ENCODE measurements at places on chromosomes 5 and 9.

DNA sequence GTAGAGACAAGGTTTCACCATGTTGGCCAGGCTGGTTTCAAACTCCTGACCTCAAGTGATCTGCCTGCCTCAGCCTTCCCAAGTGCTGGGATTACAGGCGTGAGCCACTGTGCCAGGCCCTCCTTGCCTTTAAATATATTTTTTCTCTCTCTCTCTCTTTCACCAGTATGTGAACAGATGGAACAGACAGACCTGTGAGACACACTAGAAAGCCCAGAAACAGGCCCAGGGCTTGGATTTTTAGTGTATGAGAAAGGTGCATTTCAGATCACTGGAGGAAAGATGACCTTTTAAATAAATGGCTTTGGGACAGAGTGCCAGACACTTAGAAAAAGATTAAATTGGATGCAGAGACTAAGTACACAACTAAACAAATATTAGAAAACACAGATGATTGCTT is 3.1 kb downstream of the RASGEF1C start:
- DNase-seq = no peak

DNA sequence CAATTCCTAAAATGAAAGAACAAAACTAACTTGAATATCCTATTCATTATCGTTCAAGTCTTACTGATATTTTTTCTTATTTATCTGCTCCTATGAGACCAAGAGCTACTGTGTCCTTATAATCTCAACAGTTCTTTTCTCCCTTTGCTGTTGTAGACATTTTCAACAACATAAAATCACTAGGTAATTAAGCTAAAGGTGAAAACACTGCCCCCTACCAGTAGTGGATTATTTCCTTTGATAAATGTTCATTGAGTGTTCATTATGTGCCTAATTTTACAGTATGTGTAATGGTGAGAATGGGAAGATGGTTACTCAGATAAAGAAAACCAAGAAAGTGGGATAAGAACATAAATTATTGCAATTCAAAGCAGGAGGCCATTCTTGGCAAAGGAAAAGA is 41.4 kb upstream of the PAPPA start:
- DNase-seq = no peak

GRCh38 chr9:98875536-98875935 is 68.1 kb downstream of the GALNT12 start:
- DNase-seq = no peak

GRCh38 chr5:180792965-180793287 is 9.7 kb downstream of the MGAT1 start:
- no peak for DNase-seq

- DNase-seq = no peak
Observed at GRCh38 chr5:137989419-137989818, 43.5 kb downstream of the FAM13B start.

GRCh38 chr9:110994771-110995241 is 43.5 kb downstream of the LPAR1 start:
- DNase-seq = no peak

Measured in NCI-H1048 (cell line).